Muscle of leg (tissue), 16 donors: ENCODE measurements at places on chromosomes 11 and 22. TPM values are rescaled to one million over a fixed set of nuclear protein-coding genes. Genes with fewer than 3 reads are reported as not detected.

DNA sequence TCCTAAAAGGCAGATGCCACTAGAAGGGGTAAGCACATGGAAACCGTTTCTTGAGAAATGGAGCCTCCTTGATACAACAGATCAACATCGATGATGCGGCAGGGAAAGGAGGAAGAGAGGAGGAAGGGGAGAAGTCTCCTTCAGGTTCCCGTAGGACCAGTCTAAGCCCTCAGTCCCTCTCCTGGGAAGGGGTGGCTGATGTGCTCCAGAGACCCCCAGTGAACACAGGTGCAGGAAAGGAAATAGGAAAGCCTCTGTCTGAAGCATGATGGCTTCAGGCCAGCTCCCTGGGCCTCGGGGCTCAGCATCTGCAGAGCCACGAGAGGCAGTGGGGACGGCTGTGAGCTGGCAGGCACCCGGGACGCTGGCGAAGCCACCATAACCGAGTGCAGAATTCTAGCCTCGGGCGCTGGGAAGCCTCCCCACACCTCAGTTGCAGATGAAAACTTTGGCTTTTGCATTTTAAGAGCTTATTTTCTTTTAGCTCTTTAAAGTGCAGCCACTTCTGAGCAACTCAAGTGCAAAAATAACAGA is 1.8 kb downstream of the SPATA19 start:
- peaks cover 5% of the 10 kb centered on the region for H3K27me3 ChIP-seq

DNA sequence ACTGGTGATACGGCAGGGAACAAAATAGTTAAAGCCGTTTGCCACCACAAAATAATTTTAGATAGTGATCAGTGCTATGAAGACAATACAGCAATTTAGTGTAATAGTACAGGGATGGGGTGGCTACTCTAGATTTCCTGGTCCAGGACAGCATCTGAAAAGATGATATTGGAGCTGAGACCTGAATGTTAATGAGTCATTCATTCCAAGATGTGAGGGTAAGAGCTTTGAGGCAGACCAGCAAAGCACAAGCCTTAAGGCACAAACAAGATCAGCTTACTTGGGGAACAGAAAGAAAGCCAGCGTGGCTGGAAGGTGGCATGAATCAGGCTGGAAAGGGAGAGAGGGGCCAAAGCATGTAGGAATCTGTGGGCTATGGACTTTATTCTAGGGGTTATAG is 132.3 kb downstream of the TRIM44 start:
- DNase-seq: no peak
- no peak overlapping the region for H3K4me3 ChIP-seq
- H3K27me3 ChIP-seq: no peaks in the 10 kb centered on the region
- H3K27ac ChIP-seq: no peak overlapping the region

GRCh38 chr11:65663639-65664200 is 1.0 kb upstream of the RELA start:
- H3K4me3 ChIP-seq: peak overlapping the region; percentile 80
- peak; percentile 97 for DNase-seq
- peaks cover 27% of the 10 kb centered on the region for H3K36me3 ChIP-seq
- H3K4me1 ChIP-seq: peaks cover 24% of the 10 kb centered on the region
- peak overlapping the region; percentile 100 for H3K27ac ChIP-seq

- no peak overlapping the region for H3K27ac ChIP-seq
- no peak overlapping the region for H3K4me3 ChIP-seq
- H3K36me3 ChIP-seq: peaks cover 29% of the 10 kb centered on the region
- H3K27me3 ChIP-seq: no peaks in the 10 kb centered on the region
- no peak for DNase-seq
Measured at GRCh38 chr11:64323373-64323772, 5.5 kb downstream of the PRDX5 start.

DNA sequence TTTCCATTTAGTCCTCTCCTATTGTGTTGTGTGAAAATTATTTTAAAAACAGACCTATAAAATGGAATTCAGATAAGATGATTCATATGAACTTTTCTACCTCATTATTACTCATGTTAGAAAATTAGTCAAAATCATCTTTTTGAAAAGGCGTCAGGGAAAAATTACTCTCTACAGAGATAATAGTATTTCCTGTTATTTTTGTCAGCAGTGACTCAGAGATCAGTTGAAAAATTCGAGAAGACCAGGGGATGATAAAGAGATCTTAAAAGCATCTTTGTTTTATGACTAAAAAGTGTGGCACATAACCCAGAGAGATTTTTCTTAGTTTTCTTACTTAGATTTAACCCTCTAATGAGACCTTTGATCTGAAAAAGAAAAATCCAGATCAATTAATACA is 157.9 kb upstream of the CARD18 start:
- no peak overlapping the region for H3K4me3 ChIP-seq
- H3K27ac ChIP-seq: no peak overlapping the region
- no peaks in the 10 kb centered on the region for H3K36me3 ChIP-seq
- no peak for DNase-seq
- no peaks in the 10 kb centered on the region for H3K4me1 ChIP-seq

The NPTXR gene
- 2.2 TPM for total RNA-seq

The H19 gene
- total RNA-seq: 11,782 TPM

DNA sequence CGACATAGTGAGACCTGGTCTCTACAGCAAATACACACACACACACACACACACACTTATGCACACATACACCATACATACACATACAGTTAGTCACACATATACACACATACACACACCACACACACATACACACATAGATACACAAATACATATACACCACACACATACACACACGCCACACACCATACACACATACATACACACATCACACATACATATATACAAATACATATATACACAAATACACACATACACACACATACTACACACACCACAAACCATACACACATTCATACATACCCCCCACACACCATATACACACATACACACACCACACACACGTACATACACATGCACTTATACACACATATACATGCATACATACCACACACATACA is 57.7 kb downstream of the MICAL2 start:
- H3K4me3 ChIP-seq: no peak overlapping the region
- H3K27me3 ChIP-seq: no peaks in the 10 kb centered on the region
- no peak overlapping the region for H3K27ac ChIP-seq
- H3K4me1 ChIP-seq: peaks cover 25% of the 10 kb centered on the region
- no peak for DNase-seq

The HBB gene
- total RNA-seq: 755 TPM

GRCh38 chr22:23681026-23681809 is 9.6 kb upstream of the RGL4 start:
- peaks cover 34% of the 10 kb centered on the region for H3K4me1 ChIP-seq
- no peaks in the 10 kb centered on the region for H3K27me3 ChIP-seq
- peaks cover 17% of the 10 kb centered on the region for H3K36me3 ChIP-seq
- DNase-seq: no peak
- H3K27ac ChIP-seq: no peak overlapping the region

The CCDC89 gene
- 2.3 TPM for total RNA-seq

DNA sequence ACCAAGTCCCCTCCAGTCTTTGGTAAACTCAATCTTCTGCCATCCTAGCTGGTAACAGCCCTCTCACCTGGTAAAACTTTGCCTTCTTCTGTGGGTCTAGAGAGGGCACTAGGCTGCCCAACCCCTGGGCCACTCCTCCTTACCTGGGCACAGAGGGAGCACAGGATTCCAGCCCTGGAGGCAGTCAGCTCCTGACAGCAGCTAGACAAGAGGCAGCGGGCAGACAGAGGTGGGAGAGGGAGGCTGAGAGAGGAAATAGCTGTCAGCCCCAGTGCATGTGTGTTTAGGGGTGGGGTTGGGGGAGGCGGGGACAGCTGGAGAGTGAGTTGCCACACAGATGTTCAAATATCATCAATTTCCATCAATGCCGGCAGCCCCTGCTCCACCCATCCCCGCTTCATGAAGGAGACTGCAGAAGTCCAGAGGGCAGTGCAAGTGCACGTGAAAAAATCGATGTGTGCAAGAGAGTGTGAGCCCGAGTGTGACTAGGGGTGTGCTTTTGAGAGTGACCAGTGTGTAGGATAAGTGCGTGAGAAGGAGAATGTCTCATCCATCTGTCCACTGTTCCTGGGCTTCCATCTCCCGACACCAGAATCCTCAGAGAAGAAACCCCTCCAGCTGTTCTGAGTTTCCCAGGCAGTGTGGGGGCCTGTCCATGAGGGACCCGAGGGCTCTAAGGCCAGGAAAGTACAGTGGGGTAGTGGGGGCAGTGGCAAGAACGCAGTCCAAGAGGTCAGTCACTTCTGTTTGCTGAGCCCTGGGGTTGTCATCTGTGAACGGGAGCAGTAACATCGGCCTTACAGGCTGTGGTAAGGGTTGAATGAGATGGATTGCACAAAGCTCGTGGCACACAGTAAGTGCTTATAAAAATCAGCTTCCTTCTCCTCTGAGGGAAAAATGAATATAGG is at the start of gene PTGDR2:
Gene PTGDR2 (minus strand): TSS at position 225 of the 908 bp plus-strand sequence. CDS start 2,228 bp downstream, outside the sequence.
- peaks cover 15% of the 10 kb centered on the region for H3K4me1 ChIP-seq
- H3K4me3 ChIP-seq: no peak within 1 kb of the TSS
- peaks cover 16% of the 10 kb centered on the region for H3K36me3 ChIP-seq
- DNase-seq: no peak

GRCh38 chr22:23075525-23076216 is 5.4 kb downstream of the GNAZ start:
- H3K36me3 ChIP-seq: no peaks in the 10 kb centered on the region
- no peak for DNase-seq
- no peak overlapping the region for H3K4me3 ChIP-seq
- peaks cover 13% of the 10 kb centered on the region for H3K4me1 ChIP-seq
- no peak overlapping the region for H3K27ac ChIP-seq

The GDPD5 gene
- 12.8 TPM for total RNA-seq

- DNase-seq: no peak
- H3K4me1 ChIP-seq: peaks cover 26% of the 10 kb centered on the region
- no peak overlapping the region for H3K4me3 ChIP-seq
- H3K27ac ChIP-seq: no peak overlapping the region
- H3K27me3 ChIP-seq: peaks cover 13% of the 10 kb centered on the region
Measured at GRCh38 chr22:27317096-27317495, 484.5 kb downstream of the MN1 start.

- DNase-seq: no peak
- no peaks in the 10 kb centered on the region for H3K36me3 ChIP-seq
- no peak overlapping the region for H3K4me3 ChIP-seq
- H3K27ac ChIP-seq: no peak overlapping the region
- H3K4me1 ChIP-seq: peaks cover 40% of the 10 kb centered on the region
- H3K27me3 ChIP-seq: peaks cover 2% of the 10 kb centered on the region
Measured at GRCh38 chr11:17748761-17749721, 14.5 kb downstream of the KCNC1 start.

DNA sequence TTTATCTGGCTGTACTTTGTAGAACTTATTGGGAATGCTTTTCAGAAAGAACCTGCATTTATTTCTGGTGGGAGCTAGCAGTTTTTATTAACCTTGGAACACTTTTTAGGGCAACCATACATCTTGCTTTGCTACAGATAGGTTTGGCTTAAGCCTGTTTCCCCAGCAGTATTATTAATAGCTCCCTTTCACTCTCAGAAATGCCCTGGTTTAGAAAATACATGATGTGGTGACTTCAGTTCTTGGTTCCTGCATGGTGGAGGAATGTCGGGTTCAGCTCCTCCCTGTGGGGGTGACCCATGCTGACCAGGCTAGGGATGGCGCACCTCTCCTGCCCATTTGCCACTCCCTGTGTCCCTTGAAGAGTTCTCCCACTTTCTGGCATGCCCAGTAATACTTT is 28.2 kb downstream of the ZBED4 start:
- no peaks in the 10 kb centered on the region for H3K27me3 ChIP-seq
- H3K4me3 ChIP-seq: no peak overlapping the region
- H3K27ac ChIP-seq: no peak overlapping the region
- DNase-seq: no peak

The MRGPRD gene
- not detected for total RNA-seq

The FLRT1 gene
- total RNA-seq: 1.2 TPM

The PANX2 gene
- 0.13 TPM for total RNA-seq

GRCh38 chr11:132814410-132814809 is 717.9 kb downstream of the OPCML start:
- no peak overlapping the region for H3K4me3 ChIP-seq
- no peaks in the 10 kb centered on the region for H3K36me3 ChIP-seq
- no peaks in the 10 kb centered on the region for H3K27me3 ChIP-seq

GRCh38 chr11:73192272-73192671 is 25.8 kb upstream of the P2RY2 start:
- no peak overlapping the region for H3K4me3 ChIP-seq
- no peaks in the 10 kb centered on the region for H3K36me3 ChIP-seq
- H3K27me3 ChIP-seq: peaks cover 6% of the 10 kb centered on the region
- H3K4me1 ChIP-seq: peaks cover 14% of the 10 kb centered on the region
- DNase-seq: no peak
- no peak overlapping the region for H3K27ac ChIP-seq

DNA sequence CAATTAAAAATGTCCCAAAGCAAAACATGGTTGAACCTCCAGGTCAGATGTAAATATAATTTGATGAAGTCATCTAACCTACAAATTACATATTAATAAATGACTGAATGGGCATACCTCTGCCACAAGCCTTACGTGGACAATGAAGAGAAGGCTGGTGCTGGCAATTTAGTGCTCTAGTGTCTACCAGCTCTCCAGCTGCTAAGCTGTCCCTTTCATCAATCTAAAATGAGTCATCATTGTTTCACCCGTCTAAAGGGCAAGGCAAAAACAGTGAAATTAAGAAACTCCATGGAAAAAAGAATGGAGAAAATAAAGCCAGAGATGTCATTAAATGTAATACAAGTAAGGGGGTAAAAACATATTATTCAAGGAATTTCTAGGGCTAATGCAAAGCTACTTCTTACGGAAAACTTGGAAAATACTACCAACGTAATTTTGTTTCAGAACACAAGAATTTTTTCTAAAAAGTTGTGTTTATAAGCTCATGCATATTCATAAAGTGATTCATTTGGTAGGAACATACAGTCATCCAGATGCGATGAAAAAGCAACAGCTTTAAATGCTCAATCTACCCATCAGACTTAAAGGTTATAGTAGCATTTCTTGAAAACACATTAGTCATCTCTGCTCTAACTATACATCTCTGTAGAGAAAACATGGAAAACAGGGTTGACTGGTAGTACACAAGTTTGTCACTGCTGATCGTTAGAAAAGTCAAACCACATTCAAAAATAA is 71.5 kb downstream of the SIK3 start:
- no peak overlapping the region for H3K27ac ChIP-seq
- H3K4me3 ChIP-seq: no peak overlapping the region
- no peaks in the 10 kb centered on the region for H3K27me3 ChIP-seq

DNA sequence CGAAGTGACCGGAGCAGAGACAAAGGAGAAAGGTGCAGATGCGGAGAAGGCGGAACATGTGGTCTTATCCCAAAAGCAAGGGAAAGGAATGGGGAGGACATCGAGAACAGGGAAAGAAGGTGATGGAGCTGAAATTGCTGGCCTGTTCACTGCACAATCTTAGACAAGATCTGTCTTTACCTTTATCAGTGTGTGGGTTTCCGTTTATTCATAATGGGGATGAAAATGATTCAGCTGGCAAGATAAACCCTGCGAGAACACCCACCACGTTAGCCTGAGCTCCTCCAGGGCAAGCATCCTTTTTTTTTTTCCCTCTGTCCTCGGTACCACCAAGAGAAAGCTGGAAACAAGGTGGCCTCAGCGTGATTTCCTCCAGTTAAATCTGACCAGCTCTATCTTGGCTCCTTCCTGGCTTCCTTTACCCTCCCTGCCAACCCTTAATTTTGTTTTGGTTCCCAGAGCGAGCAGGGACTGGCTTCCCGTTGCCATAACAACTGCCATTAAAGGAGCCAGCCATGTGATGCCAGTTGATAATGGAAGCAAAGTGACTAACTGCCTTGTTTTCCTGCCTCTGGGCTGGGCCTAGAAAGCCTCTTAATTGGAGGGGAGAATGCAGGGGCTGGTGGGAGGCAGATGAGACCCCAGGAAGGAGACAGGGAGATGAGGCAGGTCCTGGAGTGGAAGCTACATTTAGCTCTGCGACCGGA is 4.2 kb downstream of the SGSM1 start:
- H3K27me3 ChIP-seq: peaks cover 20% of the 10 kb centered on the region
- H3K4me1 ChIP-seq: peaks cover 6% of the 10 kb centered on the region
- H3K27ac ChIP-seq: no peak overlapping the region
- no peak overlapping the region for H3K4me3 ChIP-seq
- H3K36me3 ChIP-seq: no peaks in the 10 kb centered on the region
- DNase-seq: no peak
